ENCODE measurements at places on chromosomes 2 and 18.

DNA sequence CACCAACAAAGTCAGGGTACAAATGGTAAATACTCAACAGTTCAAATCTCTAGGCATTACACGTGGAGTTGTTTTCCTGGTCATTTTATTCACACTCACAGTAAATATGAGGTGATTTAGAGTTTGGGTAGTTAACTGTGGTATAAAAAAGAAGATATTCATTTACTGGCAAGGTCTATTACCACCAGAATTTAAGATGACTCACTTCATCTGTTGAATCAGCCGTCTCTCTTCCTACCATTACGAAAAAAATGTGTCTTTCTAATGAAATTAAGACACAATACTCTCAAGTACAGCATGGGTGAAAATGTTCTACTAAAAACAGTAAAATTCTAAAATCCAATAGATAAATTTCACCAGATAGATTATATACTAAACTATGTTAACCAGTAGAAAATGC is 21.0 kb upstream of the GPR75 start:
- no peak for DNase-seq

DNA sequence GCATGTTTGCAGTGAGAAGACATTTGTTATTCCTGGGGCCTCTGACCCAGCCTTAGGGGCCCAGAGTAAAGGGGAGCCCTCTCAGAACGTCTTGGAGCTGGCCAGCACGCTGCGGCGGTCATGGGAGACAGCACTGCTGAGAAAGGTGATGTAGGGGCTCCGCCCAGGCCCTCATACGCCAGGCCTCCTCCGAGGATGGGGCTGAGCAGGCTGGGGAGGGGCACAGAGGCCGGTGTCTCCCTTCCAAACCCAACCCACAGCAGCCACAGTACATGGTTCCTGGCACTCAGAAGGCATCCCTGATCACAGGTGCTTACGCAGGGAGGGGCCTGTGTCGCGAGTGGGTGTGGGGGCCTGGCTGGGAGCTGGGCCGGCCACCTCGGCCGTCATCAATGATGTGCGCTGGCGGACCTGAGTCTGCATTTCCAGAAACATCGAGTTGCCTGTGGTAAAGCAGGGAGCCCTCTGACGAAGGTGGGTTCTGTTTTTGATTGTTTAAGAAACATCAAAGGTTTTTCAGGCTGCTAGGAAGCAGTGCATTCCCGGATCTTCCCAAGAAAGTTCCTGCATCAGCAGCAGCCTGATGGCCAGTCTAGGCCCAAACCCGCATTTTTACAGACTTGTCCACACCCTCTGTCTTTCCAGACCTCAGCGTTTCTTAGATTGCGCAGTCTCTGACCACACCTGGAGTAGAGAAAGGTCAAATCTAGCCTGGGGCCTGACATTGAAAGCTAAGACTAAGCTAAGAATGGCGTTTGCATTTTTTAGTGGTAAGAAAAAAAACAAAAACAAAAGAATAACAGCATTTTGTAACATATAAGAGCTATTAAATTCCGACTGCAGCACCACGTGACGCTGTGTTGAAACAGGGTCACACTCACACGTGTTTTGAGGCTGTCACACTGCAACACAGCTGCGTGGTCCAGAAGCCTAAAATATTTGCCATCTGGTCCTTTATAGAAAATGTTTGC is 51.2 kb upstream of the PXDN start:
- DNase-seq = no peak

GRCh38 chr2:234467289-234467688 is 29.6 kb downstream of the ARL4C start:
- no peak for DNase-seq

DNA sequence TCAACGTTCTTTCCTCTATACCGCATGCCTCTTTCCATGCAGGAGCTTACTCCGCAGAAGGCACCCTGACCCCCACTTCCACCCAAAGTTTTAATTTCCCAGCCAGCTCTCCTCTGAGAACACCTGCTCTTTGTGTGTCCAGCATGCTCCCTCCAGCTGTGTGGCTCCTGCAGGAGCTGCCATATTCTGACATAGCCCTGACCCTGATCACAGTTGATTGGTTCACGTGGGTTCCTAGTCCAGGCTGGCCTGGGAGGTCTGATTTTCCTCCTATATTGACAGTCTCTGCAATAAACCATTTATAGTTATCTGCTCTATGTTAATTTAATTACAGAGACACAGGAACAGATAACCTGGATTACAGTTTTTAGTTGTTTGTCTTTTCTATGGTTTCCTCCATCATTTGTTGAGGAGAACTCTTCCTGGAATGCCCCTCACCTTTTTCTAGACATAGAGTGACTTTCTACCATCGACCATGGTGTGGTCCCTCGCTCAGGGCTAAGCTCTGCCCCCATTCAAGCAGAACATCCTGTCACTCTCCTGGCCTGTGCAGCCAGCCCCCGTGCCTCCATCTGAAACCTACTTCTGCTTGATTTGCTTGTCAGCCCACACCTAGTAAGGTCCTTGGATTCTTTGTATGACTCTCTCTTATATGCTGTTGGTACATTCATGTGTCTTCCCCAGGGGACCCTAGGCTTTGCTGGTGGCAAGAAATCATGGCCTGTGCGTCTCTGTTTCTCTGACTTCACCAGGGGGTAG is 231.5 kb downstream of the LPIN1 start:
- no peak for DNase-seq

DNA sequence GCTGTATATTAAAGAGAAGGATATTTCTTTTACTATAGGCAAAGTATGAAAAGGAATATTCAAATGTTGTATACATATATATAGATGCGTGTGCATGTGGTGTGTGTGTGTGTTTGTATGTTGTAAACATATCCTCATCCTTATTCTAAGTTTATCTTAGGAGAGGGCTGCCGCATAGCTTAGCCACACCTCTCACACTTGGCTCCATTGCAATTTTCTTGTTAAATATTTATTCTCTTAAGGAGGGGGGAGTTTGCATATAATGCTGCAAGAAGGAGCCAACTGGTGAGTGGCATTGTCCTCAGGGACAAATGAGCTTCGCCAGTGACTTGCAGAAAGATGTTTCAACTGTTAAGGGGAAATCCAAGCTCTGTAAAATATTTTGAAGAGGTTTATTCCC is 360.1 kb upstream of the RND3 start:
- DNase-seq = no peak

DNA sequence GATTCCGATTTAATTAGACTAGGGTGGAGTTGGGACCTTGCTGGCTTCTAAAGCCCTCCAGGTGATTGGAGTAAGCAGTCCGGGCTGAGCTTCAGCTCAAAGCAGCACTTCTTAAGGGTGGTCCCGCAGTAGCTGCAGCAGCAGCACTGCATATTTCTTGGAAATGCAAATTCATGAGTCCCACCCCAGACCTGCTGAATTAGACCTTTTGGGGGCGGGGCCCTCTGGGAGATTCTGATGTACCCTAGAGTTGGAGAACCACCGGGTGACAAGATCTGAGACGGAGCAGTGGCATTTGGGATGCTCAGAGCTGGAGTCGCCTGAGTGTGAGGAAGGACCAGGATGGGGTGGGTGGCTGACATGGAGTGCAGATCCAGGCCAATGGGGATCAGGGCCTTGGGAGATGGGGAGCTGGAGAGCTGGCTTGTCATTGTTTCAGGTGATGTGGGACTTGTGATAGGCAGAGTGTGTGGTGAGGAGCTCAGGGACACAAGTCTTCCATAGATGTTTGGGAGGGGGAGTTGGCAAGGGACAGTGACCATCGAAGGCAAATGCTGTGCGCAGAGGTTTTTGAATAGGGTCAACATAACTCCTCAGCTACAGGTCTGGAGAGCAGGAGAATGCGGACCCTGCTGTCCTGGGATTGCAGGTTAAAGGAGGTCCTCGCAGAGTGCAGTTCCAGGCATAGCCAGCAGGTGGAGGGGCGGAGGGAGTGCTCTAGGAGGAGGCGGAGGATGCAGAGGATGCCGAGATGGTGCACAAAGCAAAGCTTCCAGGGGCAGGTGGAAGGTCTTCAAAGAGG is 130.9 kb upstream of the RAB12 start:
- DNase-seq = no peak

Data from left renal pelvis (tissue), 4 donors.